ENCODE measurements at places on chromosomes 1 and 21. TPM values are rescaled to one million over a fixed set of nuclear protein-coding genes. Genes with fewer than 3 reads are reported as not detected.
A peak's percentile ranks its signal among the peaks of the same experiment; 100 is the strongest.

GRCh38 chr1:111989531-111990025 is at the start of gene KCND3:
Gene KCND3, minus strand, starts transcription at chr1:111989668.
- DNase-seq = no peak

GRCh38 chr1:61450872-61451571 is 273.9 kb downstream of the TM2D1 start:
- no peak for DNase-seq

- DNase-seq = no peak
Measured at GRCh38 chr1:157932069-157932468, 61.4 kb upstream of the KIRREL1 start.

DNA sequence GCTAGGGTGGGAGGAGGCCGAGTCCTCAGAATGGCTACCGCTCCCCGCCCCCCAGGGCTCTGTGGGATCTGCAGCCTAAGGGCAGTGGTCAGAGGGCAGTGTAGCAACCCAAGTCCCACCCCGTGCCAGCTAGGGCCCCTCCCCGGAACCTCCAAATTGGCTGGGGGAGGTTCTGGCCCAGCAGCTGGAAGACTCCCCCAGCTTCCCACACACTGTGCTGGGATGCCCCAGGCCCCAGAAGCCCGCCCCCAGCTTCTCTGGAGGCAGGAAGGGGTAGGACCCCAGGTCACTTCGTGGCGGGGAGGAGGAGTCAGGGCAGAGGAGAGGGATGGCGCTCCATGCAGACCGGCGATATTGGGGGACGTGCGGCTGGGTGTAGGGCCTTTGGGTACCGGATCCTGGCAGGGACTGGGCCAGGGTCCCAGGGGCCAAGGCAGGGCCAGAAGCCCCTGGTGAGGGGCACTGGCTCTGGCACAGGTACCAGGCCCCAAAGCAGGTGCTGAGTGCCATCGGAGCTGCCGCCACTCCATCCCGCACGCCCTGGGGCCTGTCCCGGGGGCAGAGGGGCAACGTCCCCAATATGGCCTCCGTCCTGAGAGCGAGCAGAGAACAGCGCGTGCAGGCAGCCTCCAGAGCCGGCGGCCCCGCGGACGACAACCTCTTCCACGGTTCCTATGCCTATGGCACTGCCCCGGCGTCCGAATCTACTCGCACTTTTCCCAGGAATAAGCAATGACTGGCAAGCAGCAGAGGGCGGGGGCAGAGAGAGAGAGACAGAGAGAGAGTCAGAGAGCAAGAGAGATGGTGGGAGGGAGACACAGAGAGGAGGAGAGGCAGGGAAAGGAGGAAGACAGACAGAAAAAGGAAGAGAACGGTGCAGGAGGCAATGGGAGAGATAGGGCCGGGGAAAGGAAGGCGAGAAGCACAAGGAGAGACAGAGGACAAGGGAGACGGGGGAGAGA is 65.7 kb downstream of the RAP1GAP start:
- DNase-seq = no peak

DNA sequence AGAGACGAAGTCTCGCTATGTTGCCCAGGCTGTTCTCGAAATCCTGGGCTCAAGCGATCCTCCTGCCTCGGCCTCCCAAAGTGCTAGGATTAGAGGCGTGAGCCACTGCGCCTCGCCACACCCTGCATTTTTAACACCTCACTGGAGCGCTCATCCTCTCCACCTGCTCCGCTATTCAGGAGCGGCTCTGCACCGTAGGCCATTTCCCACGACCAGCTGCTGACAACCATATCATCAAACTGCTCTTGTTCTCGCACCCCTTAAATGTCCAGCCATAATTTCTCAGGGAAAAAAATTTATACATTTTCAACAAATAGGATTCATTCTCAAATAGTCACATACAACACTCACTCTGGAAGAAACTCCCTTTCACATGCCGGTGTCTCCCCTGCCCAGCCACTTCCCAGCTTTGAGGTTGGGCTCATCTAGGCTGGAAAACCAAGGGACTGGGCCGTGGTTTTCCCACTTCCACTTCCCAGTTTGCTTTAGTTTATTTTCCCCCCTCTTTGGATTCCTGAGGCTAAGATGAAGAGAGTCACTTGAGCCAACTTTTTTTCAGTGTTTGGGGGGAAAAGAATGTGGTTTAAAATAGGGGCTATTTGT is 639 bp upstream of the IPO9 start:
- no peak for DNase-seq

DNA sequence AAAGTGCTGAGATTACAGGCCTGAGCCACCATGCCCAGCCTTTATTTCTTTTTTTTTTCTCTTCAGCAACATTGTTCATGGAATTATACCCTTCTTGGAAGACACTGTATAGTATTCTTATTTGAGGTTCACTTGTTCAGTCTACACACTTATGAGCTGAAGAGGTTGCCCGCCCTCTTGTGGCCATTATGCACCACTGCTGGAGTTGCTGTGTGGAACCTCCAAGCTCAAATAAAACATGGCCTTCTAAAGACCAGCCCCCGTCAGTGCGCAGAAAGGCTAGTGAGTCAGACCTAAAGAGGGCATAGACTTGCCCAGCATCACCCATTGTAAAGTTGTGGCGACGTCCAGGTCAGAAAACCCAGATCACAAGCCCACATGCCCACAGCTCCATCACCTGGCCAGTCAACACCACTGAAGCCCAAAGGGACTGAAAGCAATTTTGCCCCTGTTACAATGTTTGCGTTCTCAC is 20.4 kb downstream of the LURAP1 start:
- DNase-seq = no peak

DNA sequence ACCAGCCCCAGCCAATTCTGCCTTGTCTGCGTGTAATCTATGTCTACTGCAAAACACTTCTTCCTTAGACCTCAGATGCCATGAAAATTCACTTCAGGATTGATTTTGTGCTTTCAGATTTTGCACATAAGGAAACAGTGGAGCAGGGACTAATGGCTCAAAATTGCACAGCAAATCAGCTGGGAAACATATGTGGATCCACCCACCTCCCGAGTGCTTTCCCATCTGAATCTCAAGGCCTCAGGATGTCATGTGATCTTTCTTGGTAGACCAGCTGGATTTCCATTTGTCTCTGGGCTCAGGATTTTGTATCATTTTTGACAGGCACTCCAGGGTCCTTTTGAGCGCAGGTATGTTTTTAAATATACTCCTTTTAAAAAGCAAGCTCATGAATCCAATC is 158.6 kb downstream of the MIS18A start:
- DNase-seq = no peak

- no peak for DNase-seq
Measured at GRCh38 chr21:41861987-41862386, 17.2 kb downstream of the PRDM15 start.

- no peak for DNase-seq
Measured at GRCh38 chr21:18178509-18178908, 66.1 kb upstream of the CHODL start.

DNA sequence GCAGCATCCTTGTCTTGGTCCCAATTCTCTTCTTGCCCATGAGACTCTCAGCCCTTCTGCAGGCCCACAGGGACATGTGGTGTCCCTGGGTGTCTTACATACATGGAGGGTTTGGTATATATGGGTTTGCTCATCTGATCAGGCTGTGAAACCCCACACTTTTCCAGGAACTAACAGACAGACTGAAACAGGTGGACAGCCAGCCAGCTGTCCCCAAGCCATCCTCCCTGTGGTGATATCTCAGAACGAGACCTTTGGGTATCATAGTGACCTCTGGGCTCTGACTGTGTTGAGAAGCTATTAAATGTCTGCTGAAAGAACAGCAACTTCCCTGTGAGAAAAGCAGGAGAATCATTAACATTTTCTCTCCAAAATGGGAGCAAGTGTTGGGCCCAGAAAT is 115.5 kb upstream of the PAXBP1 start:
- no peak for DNase-seq

GRCh38 chr1:83500987-83501591 is 497.8 kb downstream of the TTLL7 start:
- DNase-seq = no peak

- no peak for DNase-seq
Measured at GRCh38 chr1:10319750-10320149, 79.1 kb upstream of the PGD start.

GRCh38 chr1:204841316-204841715 is 29.3 kb upstream of the NFASC start:
- no peak for DNase-seq

GRCh38 chr1:172724232-172724631 is 65.3 kb downstream of the FASLG start:
- no peak for DNase-seq

GRCh38 chr1:178725466-178726086 is 532 bp downstream of the RALGPS2 start:
- DNase-seq = no peak

DNA sequence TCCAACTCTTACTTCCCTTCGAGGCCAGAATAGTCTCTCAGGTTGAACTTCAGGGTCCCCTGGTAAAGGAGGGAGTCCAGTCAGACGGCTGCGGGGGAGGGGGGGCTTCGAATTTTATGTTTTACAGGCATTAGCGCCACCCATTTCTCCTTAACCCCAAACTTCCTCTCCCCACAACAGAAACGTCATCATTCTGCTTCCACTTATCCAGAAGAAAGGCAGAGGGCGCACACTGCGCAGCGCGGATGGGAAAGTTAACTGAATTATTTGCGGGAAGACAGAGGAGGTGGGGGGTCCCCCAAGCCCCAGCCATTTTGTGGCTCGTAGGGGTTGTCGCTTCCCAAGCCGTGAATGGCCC is 529 bp upstream of the PRMT2 start:
- peak; percentile 30 for DNase-seq

DNA sequence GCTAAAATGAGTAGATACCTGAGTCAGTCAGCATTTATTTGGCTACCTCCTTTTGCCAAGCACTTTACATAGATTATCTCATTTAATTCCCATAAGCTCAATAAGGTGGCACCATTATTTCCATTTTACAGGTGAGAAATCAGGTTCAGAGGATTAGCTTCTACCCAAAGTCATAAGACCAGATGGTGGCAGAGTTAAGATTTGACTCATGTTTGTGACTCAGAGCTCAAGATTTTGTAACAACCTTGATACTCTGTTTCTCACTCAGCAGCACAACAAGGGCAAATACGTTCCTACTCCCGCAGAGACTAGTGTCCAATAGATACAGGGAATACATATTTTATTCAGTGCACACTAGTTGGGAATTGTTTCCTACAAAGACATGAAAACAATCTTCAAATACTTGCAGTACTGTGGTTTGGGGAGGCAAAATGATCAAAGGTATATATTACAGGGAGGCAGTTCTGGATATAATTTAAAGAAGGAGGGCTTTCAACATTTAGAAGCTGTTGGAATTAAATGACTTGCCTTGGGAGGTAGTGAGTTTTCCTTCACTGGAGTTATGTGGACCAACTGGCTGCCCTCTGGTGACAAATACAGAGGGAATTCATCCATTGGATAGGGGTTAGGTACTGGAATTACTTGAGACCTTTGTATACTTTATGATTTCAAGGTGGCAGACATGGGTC is 3.6 kb downstream of the LEPR start:
- DNase-seq = no peak

DNA sequence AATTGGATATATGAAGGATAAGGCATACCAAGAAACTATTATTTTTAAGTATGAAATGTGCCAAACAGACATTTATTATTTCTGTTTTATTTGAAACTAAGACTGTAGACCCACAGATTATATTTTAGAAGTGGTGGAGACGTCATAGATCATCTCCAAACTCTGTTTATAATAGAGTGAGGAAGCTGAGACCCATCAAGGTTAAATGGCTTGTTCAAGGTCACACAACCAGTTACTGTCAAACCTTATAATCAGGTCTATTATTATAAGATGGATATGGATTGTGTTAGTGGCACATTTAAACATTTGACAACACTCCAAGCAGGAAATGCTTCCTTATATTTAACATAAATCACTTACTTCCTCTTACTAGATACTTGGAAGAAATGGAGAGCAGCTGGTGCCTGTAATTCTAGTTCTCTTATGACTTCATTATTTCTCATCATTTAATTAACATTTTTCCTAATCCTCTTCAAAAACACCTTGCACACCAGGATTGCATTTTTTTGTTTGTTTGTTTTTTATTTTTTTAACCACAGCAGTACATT is 117.0 kb downstream of the NEK7 start:
- no peak for DNase-seq

GRCh38 chr1:207128336-207128921 is 24.4 kb downstream of the C4BPA start:
- no peak for DNase-seq

DNA sequence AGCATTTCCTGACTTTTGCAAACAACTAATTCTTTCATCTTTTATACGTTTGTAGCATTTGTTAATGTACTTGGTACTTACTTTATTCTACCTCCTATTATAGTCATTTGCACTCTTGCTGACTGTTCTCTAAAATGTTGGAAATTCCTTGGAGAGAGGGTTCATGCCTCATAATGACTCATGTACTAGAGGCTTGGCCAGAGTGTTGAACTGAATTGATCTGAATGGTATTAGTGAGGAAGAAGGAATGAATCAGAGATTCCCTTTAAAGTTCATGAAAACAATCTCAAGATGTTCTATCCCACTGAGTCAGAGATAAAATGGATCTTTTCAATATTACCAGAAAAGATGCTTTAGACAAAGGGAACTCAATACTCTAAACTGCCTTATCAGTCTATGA is 383.4 kb downstream of the SEC16B start:
- no peak for DNase-seq

- no peak for DNase-seq
Measured at GRCh38 chr21:26282058-26282457, 111.5 kb upstream of the APP start.

GRCh38 chr1:117565076-117565556 is 40.7 kb upstream of the TENT5C start:
- DNase-seq = no peak

DNA sequence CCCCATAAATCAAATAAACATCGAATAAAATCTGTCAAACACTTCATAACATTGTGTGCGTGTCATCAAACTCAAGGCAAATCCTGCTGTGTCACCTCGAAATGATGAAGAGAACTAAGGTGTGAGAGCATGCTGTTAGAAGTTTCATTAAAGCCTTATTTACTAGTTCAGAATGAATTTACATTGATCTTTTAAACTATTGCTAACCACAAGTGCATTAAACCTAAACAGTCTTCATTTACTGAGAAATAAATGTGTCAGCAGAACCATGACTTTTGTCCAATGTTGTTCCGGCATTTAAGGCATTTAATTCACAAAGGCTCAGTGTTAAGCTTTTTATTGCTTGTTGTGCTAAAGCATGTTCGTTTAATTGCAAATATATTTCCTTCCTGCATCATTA is 474.4 kb downstream of the SETD4 start:
- DNase-seq = no peak

DNA sequence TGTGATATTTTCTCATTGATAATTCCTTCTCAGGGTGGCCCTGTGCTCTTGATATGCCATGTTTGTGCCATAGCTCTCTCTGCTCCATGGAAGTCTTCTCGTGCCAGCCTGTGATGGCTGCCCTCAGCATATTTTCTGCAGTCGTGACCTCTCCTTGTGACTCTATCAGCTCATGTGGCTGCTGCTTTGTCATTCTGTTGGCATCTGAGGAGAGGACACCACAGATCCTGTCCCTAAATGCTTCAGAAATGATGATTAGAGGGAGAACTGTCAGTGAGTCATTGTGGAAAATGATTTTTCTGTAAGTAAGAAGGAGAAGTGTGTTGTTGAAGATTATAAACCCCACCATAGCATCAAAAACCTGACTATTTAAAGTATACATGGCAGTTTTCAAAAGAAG is 286.0 kb downstream of the ADGRL2 start:
- DNase-seq = no peak

GRCh38 chr1:168291222-168291837 is 10.7 kb downstream of the TBX19 start:
- DNase-seq = no peak

Gene CRNN
- 0.05 TPM for total RNA-seq

Gene LCE1E
- not detected for total RNA-seq

Gene KANK4
- total RNA-seq = 0.99 TPM

Gene DIPK1A
- total RNA-seq = 11.9 TPM

Measured in thymus (tissue), 14 donors.